ENCODE measurements at places on chromosomes 2 and 18. TPM values are rescaled to one million over a fixed set of nuclear protein-coding genes. Genes with fewer than 3 reads are reported as not detected.

GRCh38 chr18:50011813-50012435 lies 183.0 kb downstream of the MYO5B start:
- no peak for DNase-seq

DNA sequence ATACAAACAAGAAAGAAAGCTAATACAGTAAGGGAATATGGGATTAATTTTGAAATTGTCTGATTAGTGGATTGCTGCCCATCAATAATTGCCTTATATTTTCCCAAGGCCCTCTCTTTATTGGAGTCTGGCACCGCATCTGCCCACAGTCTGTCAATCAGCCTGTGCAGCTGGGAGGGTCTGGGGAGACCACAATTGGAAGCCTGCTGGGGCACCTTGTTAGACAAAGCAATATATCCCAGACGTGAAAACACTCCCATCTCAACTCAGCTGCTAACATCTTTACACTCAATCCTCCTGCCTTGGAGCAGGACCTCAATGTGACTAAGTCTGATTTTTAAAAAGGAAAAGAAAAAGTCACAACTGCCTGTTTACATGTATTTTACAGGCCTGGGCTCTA lies 258.6 kb downstream of the SRBD1 start:
- DNase-seq, result no peak

GRCh38 chr2:14902953-14903352 lies 270.4 kb downstream of the LRATD1 start:
- no peak for DNase-seq

Gene FAM110C
- total RNA-seq, result 13.2 TPM

Gene ALKAL2
- 10.4 TPM for total RNA-seq

Gene GREB1L
- total RNA-seq, result 0.31 TPM

Measured in H1 (cell line).